ENCODE measurements at places on chromosomes 5 and 9.
A peak's percentile ranks its signal among the peaks of the same experiment; 100 is the strongest.

DNA sequence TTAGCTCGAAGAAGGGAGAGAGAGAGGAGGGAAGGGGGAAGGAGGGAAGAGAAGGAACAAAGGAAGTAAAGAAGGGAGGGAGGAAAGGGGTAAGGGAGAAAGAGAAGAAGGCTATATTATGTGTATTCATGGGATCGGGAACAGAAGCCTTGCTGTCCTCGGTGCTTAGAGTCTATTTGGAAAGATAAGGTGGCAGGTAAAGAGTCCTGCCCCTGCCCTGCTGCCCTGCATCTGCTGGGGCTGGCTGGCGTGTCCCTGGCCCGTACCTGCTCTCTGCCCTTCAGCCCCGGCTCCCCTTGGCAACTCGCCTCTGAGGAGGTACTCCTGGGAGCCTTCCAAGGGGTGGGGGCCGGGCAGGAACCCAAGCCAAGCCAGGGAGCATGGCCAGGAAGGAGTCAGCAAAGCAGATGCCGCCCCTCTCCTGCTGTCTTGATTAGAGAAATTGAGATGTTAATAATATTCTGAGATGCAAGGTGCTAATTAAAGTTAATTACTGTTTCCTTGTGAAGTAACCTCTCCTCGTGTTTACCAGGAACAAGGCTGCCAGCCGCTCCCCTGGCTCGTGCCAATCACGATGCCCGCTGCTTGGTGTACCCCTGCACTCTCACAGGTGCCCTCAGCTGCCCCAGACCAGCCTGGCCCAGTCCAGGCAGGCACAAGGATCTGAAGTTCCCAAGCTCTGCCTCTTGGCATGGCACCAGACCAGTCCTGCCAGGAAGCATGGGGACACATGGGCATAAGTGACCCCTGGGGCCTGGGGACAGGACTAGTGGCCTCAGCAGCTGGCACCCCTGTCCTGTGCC is 36.6 kb downstream of the PCDH1 start:
- no peak for DNase-seq

DNA sequence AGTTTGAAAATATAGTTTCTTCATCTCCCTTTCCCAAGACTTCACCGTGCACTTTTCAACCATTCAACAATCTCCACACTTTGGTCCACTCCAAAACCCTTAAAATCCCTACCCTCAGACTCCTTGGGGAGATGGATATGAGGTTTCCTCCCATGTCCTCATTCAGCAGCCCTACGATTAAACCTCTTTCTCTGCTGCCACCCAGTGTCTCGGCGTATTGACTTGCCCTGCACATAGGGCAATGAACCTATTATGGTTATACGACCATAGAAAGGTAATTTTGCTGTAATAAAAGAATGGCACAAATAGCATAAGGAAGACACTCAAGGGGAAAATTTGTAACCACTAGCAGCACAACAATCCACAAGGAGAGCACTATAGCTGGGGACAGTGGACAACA is 803.5 kb downstream of the TLE1 start:
- peak; percentile 3 for DNase-seq

- DNase-seq = no peak
These were observed 244.8 kb upstream of the MPDZ start for GRCh38 chr9:13524245-13524644.

- DNase-seq = no peak
These were observed 26.5 kb downstream of the CEP72 start for GRCh38 chr5:638501-639252.

- no peak for DNase-seq
These were observed 25.6 kb upstream of the ACTBL2 start for GRCh38 chr5:57508211-57508610.

DNA sequence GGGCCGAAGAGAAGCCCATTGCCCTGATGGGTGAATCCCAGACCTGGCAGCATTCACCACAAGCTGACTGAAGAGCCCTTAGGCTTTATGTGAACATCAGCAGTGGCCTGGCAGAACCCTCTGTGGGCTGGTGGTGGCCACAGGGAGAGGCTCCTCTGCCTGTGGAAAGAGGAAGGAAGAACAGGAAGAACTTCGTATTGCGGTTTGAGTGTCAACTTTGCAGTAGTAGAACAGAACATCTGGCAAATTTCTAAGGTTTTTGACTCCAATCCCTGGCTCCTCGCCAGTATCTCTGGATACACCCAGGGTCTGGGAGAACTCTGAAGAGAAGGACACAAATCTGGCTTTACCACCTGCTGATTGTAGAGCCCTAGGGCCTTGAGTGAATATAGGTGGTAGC is 356.4 kb upstream of the GRAMD2B start:
- DNase-seq = peak; percentile 19

GRCh38 chr9:127813686-127814226 is 11.1 kb downstream of the FPGS start:
- DNase-seq = no peak

DNA sequence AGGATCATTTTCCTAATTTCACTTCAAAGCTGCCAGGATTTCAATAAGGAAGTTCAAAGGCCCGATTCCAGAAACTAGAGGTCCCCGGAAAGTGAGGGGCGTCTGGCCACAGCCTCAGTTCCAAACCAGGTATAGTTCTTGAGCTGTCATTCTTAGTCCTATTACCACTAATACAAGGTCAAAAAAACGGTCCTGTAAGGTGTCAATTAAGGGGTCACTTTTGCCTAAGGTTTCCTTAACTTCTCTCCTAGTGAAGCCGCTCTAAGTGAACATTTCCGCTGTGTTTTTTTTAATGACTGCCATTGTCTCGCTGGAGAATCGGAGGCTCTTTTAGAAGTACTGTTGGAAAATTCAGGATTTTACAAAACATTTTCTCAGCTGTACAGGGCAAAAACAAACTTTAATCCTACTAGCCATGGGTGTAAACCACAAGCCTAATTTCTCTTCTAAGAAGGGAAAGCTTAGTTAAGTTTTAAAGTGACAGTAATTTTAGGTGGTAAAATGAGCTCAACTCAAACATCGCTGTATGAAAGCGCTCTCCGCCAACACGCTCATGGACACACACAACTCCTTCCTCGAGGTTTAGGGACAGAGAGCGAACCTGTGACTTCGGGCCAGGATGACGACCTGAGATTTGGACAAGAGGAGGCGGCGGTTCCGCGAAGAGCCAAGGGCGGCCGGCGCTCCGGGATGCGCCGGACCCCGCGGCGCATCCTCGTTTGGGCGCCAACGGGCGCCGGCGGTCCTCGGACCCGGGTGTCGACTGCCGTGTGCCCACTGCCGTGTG is 76.7 kb upstream of the IFNE start:
- DNase-seq = no peak

DNA sequence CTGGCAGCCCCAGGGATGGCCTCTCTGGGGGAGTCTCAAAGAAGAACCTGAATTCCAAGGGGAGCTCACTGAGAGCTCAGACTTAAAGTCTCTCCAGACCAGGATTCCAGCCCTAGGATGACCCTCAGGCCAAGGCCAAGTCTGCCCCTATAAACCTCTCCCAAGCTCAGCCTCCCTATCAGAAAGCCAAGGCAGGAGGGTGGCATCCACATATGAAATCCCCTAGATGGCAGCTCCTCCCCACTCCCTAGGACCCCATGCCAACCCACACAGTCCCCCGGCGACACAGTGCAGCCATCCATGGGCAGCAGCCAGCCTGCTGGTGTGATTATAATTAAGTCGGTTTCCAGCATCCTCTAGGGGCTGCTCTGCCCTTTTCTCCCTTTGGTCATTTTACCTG is 269.9 kb downstream of the CDK5RAP2 start:
- DNase-seq = no peak

DNA sequence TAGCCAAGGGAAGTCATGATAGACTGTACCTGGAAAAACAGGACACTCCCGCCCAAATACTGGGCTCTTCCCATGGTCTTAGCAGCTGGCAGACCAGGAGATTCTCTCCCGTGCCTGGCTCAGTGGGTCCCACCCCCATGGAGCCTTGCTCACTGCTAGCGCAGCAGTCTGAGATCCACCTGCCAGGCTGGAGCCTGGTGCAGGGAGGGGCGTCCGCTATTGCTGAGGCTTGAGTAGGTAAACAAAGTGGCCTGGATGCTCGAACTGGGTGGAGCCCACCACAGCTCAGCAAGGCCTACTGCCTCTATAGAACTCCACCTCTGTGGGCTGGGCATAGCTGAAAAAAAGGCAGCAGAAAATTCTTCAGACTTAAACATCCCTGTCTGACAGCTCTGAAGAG is 10.1 kb upstream of the THG1L start:
- no peak for DNase-seq

DNA sequence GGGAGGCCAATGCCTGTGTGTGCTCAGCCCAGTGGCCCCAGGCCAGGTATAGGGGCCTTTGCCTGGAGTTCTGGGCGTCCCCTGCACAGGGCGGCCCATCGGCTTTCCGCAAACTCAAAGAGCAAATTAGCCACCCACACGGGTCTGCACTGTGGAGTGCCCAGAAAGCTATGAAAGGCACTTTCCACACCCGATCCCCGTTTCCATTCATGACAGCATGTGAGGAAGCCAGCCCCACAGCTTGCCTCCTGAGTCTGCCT is 5.2 kb downstream of the DBH start:
- DNase-seq = no peak
